Stimulated activated CD4-positive, alpha-beta T cell treated with anti-CD3 and anti-CD28 coated beads, Interleukin-2, amount 100 ng/mL, for 24 hours (primary cell): ENCODE measurements at places on chromosomes 5 and 9.

DNA sequence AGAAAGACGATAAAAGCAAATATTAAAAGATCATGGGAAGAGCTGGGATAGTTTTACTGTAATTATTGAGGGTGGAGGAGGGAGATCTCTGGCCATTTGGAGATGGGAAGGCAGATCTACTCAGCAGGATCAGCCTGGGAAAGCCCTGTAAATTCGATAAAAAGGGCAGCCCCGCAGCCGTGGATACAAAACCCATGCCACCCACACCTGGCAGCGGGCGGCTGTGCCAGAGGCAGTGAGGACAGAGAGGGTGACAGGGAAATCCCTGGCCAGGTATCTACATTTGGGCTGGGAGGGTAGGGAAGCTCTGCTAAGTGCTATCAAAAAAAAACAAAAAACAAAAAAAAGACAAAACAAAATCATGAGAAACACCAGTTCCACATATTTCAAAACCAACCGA is 379.2 kb upstream of the IRX1 start:
- no peak for DNase-seq

GRCh38 chr9:14433351-14434157 is 119.6 kb upstream of the NFIB start:
- no peak for DNase-seq

DNA sequence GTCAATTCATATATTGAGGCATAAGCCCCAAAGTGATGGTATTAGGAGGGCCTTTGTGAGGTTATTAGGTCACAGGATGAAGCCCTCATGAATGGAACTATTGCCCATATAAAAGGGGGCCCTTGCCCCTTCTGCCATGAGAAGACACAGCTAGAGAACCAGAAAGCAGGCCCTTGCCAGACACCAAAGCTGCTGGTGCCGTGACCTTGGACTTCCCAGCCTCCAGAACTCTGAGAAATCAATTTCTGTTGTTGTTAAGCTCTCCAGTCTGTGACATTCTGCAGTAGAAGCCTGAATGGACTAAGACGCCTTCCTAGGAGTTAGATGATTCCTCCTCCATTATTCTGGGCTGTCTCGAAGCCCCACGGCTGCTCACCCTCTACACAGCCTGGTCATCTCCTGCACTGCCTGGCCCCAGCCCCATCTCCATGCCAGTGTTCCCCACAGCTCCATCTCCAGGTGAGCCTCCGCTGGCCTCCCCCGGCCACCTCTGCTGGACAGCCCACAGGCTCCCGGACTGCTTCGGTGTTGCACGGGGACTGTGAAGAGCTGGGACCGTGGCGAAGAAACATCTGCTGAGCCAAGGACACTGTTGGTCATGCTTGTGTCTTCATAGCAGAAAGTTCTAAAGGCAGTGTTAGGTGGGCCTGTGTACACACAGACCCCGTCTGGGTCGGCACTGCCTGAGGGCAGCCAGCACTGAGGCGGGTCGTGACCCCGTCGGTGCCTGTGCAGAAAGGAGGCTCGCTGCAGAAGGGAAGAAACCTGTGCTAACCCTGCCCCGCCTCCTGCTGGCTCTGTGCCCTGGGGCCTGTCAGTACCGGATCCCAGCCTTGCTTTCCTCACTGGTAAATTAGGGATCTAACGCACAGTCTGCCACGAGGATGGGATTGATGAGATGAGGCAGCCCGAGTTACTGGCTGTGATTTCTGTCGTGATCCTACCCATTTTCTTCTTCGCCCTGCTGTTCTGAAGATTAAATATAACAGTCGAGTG is 55.1 kb upstream of the CNOT6 start:
- no peak for DNase-seq

GRCh38 chr9:104746798-104747197 is 685 bp upstream of the NIPSNAP3A start:
- DNase-seq: no peak

- no peak for DNase-seq
These were observed 174.8 kb downstream of the ACTL7B start for GRCh38 chr9:108680946-108681345.

DNA sequence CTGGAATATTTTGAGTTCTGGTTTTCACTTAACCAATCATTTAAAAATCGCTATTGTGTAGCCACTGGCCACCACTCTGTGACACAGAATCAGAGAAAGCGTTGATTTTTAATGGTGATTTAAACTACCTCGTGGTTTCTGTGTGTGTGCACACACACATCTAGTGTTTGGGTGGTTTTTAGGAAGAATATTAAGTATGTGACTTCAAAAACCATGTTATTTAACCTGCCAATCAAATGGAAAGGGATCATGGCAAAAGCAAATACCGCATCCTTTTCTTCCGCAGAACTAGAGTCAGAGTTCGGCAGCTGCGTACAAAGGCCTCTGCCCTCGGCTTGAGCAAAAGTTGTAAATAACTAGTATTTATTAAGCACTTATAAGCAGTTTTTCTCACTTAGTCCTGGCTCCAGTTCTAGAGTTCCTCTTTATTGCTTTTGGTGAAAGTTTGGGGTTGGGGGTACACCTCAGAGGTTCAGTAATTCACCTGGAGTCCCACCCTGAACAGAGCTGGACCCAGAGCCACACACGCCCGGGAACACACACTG is 40.6 kb downstream of the HABP4 start:
- DNase-seq: no peak

DNA sequence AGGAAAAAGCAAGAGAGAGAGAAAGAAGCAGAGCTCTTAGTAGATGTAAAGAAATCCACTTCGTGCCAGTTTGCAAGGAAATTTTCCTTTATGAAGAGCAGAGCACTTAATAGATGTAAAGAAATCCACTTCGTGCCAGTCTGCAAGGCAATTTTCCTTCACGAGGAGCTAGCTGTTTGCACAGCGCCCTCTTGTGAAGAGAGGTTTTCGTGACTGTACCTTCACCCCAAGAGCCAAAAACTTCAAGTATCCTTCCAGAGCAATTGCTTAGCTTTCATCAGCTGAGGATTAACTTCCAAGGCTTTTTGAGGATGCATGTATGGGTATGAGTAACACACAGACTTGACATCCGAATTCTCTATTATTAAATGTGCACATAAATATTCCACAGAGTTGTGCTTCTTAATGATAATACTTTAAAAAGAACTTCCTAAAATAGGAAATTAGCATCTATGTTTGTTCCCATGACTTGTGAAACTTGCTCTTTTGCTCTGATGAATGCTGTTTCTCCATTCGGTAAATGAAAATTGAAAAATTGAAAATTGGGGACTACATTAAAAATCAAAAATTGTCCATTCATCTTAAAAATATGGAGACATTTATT is 525.6 kb downstream of the PDE4D start:
- DNase-seq: peak; percentile 47

GRCh38 chr5:103587185-103587748 is 24.7 kb upstream of the NUDT12 start:
- DNase-seq: no peak

DNA sequence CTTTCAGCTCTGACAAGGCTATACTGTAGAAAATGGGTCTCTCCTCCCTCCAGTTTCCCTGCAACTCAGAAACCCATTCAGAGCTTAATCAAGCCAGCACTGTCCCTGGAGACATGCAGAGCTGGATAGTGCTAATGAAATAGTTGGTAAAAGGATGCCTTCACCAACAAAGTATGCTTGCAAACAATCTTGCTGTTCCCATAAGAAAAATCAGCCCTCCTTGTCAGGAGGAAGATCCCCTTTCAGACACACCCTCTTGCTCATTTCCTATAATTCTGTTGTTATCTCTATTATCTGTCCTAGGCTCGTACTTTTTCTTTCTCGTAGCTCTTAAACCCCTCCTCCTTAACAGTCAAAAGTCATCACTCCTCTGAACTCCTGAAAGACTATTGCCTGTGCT is 9.9 kb upstream of the OSMR start:
- DNase-seq: no peak

DNA sequence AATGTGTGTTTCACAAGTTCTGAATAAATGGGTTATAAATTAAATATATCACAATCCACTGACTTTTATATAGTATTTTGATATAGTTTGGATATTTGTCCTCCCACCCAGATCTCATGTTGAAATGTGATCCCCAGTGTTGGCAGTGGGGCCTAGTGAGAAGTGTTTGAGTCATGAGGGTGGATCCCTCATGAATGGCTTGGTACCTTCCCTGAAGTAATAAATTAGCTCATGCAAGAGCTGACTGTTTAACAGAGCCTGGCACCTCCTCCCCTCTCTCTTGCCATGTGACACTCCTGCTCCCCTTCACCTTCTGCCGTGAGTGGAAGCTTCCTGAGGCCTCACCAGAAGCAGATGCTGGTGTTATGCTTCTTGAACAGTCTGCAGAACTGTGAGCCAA is 127.9 kb upstream of the PALM2AKAP2 start:
- no peak for DNase-seq
